Smooth muscle cell of the umbilical artery (primary cell): ENCODE measurements at places on chromosomes 5 and 9. TPM values are rescaled to one million over a fixed set of nuclear protein-coding genes. Genes with fewer than 3 reads are reported as not detected.

The SOX30 gene
- 0.18 TPM in 1 of 2 replicates, not detected in the other for total RNA-seq

The RAI14 gene
- 345 and 505 TPM in 2 replicates for total RNA-seq

The SLC4A9 gene
- total RNA-seq = not detected in 2 replicates

The NACC2 gene
- 32.4 and 50.5 TPM in 2 replicates for total RNA-seq

The ANKH gene
- 26.1 and 33.0 TPM in 2 replicates for total RNA-seq

The PROB1 gene
- total RNA-seq = 0.59 and 0.78 TPM in 2 replicates
